ENCODE measurements at places on chromosomes 5 and 9.

DNA sequence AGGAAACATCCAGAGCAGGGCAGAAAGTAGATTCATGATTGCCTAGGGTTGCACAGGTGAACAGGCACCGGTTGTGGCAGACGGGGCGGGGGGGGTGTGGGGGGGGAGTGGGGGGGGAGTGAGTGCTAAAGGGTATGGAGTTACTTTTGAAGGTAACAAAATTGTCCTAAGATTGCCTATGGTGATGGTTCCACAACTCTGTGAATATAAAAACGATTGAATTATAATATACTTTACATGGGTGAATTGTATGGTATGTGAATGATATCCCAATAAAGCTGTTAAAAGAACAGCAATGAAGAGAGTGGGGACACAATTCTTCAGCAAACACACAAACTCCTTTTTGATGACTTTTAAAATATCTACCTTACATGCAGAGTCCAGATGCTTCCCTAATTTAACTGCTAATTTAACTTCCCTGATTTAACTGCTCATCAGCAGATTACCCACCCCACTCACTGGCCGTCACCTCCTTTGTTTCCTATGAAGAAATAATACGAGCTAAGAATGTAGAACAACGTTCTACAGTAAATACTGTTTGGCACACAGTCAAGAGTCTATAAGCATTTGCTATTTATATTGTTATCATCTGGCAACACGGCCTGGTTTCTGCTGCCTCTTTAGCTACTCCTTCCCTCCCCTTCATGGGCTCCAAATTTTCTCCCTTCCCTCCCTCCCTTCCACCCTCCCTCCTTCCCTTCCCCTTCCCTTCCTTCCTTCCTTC is 83.5 kb downstream of the PTCH1 start:
- DNase-seq, result no peak

- no peak for DNase-seq
Observed at GRCh38 chr5:57504357-57504756, 21.7 kb upstream of the ACTBL2 start.

- DNase-seq, result peak; percentile 18
Observed at GRCh38 chr5:10288592-10289219, 19.0 kb downstream of the CMBL start.

GRCh38 chr5:50553560-50553984 is 112.5 kb upstream of the EMB start:
- DNase-seq, result no peak

DNA sequence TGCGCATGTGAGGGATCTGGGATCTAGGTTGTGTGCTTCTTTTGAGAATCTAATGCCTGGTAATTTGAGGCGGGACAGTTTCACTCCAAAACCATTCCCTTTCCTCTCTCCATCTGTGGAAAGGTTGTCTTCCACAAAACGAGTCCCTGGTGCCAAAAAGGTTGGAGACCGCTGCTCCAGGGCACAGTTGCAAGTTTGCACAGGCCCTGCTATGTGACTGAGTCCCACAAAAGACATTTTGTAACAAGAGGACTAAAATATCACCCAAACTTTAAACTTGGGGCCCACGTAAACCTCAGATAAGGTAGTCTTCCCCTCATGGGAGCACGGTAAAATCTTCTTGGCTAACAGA is 5.8 kb upstream of the ZNF367 start:
- no peak for DNase-seq

- DNase-seq, result no peak
Observed at GRCh38 chr5:136016945-136017530, 11.8 kb upstream of the TGFBI start.

DNA sequence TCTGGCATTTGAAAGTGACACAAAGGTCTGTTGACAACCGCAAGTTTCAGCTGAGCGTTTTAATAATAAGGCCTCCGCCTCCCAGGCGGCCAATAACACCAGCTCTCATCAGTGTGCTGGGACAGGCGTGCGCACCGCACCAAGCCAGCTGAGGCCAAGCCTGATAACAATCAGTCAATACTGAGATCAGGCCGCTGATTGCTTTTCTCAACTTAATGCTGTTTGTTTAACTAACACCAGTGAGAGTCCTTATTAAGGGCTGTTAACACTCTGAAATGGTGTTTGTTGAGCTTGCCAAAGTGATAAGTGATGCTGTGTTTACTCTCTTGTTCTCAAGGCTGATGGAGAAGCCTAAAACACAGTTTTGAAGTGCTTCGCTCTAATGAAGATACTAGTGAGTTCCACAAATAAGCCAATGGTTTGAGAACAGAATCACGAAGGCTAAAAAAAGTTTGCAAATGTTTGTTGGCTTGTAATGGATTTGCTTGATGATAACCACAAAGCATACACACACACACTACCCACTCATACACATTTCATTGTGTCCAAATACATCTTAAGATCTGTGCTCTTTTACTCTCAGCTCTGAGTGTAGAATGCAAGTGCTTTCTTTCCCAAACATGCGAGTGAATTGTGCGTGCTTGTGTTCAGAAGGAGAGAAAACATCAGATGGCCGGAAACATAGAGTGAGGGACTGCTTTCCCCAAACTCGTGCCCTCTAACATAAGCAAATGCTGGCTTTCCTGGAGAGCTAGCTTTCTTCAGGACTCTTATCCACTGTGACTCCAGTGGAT is 330.4 kb upstream of the KLF4 start:
- DNase-seq, result no peak

- no peak for DNase-seq
Observed at GRCh38 chr9:109477258-109478050, 20.7 kb downstream of the PTPN3 start.

DNA sequence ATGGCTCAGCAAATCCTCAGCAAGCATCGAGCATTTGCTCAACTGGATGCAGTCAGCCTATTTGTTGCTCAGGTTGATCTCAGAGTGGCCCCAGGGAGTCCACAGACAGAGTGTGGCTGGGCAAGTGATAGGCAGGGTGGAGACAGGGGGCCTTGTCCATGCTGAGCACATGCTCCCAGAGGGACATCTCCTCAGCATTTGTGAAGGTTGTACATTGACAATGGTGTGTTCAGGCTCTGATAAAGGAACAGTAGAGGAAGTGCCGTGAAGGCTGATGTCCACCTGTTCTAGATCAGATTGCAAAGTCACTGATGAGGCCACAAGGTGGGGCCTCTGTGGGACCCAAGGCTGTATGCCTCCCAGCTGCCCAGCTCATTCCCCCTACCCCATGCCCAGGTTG is 50.1 kb upstream of the FOXI1 start:
- no peak for DNase-seq

DNA sequence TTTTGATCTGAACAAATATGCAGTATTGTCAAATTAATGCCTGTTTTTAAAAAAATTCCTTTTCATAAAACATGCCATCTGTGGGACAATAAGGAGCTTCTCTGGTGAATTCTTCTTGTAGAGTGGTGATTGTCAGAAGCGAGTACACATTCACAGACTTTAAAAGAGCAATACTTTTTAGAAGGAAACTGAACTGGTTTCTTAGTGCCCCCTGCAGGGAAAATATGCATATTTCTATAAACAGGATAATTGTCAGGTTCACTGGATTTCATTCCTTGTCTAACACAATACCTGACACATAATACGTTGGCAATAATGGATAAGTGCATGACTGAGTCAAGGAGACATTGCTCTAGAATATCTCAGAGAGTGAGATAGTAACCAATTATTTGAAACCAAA is 133.7 kb downstream of the KIF4B start:
- DNase-seq, result no peak

DNA sequence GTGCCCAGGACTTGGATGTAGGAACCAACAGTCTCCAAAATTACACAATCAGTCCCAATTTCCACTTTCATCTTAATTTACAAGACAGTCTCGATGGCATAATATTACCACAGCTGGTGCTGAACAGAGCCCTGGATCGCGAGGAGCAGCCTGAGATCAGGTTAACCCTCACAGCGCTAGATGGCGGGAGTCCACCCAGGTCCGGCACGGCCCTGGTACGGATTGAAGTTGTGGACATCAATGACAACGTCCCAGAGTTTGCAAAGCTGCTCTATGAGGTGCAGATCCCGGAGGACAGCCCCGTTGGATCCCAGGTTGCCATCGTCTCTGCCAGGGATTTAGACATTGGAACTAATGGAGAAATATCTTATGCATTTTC is 837 bp downstream of the PCDHB2 start:
- DNase-seq, result no peak

DNA sequence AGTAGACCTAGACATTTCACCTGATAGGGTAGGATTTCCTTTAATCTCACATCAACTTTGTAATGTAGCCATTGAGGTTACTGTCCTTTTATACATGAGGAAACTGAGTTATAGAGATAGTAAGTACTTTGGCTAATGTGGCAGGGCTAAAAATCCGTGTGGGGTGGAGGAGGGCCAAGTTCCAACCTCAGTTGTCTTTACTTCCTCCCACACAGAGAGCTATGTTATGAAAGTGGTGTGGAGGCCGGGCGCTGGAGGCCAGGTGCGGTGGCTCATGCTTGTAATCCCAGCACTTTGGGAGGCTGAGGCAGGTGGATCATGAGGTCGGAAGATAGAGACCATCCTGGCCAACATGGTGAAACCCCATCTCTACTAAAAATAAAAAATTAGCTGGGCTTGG is 173.3 kb downstream of the PALM2AKAP2 start:
- no peak for DNase-seq

- DNase-seq, result no peak
Observed at GRCh38 chr5:105817914-105818313, 1852.8 kb downstream of the EFNA5 start.

DNA sequence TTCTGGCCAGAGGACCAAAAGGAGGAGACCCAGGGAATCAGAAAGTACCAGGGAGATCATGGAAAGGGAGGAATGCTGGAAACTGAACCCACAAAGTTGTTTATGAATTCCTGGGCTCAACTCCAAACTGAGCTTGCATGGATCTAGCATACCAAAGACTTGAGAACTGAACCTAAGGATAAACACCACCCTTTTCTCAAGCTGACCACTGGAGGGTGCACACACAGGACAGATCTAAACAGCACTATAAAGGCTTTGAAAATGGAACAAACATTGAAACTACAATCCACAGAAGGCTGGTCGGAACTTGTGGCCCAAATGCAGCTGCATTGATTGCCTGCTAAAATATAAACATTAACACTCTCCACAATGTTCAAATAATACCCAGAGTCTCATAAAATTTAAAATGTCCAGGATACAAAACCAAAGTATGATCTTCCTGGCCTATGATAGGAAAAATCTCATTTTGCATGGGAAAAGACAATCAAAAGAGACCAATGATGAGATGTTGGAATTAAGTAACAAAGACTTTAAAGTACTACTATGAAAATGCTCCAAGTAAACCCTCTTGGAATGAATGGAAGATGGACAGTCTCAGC is 15.6 kb upstream of the IRF1 start:
- no peak for DNase-seq

- DNase-seq, result no peak
Observed at GRCh38 chr9:81595887-81596543, 93.3 kb downstream of the TLE1 start.

DNA sequence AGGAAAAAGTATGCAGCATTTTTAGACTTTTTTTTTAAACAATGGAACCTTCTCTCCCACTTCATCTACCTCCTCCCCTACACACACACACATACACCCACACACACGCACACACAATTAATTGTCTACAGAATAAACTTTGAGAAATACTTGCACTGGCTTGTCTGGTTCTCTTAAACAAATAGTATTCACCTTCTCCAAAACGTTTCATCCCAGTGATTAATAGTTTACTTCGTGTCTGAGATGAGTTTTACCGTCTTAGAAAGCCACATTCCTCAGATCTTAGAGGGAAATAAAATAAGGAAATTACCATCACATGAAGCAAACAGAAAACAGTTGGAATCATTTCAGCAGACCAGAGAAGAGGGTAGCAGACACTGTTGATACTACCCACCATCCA is 570.6 kb upstream of the CLINT1 start:
- DNase-seq, result no peak

DNA sequence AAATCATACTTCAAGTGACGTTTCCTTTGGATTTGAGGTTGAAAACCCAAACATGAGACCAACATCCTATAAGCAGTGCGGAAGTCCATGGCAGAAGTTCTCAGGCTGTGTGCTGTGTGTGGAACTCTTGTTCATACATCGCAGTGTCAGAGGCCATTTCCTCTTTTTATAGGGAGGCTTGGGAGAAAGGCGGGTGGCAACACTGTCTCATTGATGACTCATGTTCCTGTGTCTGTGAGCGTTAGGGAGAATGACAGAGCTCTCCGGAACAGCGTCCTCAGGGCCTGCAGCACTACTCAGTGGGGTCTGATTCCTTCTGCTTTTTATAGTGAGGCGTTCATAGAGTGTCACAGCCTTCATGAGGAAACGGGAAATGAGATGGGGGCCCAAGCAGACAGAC is 98.8 kb upstream of the BASP1 start:
- peak; percentile 11 for DNase-seq

- DNase-seq, result no peak
Observed at GRCh38 chr5:54577528-54577927, 60.0 kb downstream of the SNX18 start.

GRCh38 chr5:50667023-50667652 is 701 bp downstream of the PARP8 start:
- DNase-seq, result peak; percentile 43

DNA sequence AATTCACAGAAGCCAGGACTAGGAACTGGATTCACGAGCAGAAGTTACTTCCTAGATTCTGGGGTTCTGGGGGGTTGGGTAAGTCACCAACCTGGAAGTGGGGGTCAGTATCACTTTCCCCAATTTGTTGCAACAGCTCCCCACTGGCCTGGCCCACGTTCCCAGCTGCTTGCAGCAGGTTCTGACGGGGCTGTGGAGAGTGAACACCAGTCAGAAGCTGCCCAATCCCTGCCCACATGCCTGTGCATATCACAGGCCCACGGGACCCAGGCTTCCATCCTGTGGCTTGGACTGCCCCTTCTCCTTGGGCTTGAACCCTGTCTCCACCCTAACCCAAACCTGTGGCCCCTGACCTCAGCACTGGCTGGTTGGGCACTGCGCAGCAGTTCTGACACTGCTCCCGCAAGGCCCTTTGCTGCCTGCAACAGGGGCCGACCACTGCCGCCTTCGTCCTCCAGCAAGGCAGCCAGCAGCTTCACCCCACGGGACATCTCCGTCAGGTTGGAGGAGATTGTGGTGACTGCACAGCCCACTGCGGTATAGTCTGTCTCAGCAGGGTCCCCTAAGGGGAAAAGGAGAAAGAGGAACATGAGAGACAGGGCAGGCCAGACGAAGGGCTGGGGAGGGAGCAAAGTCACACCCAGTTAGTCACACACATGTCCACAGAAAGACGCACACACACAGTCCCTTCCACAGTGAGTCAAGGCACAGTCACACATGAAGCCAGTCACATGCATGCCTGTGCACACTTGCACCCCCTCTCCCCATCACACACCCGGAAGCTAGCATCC is 13.1 kb downstream of the TLN1 start:
- DNase-seq, result no peak

GRCh38 chr5:61887271-61887670 is 418.7 kb upstream of the KIF2A start:
- no peak for DNase-seq

- no peak for DNase-seq
Observed at GRCh38 chr5:10836986-10837385, 76.0 kb upstream of the DAP start.

GRCh38 chr9:115690786-115691496 is 462.6 kb upstream of the PAPPA start:
- no peak for DNase-seq

Data from stimulated activated CD4-positive, alpha-beta T cell treated with anti-CD3 and anti-CD28 coated beads, Interleukin-1b, Interleukin-23, amount 100 ng/mL, for 48 hours (primary cell).